Activated naive CD8-positive, alpha-beta T cell treated with anti-CD3 and anti-CD28 coated beads, Interleukin-2, amount 10 ng/mL, durations not matched to agents 7 days and 5 days (primary cell): ENCODE measurements at places on chromosomes 3 and 15. TPM values are rescaled to one million over a fixed set of nuclear protein-coding genes. Genes with fewer than 3 reads are reported as not detected.

GRCh38 chr3:9909221-9910013, 6.8 kb downstream of the IL17RE start:
- H3K27ac ChIP-seq: no peak overlapping the region
- DNase-seq: no peak
- H3K4me3 ChIP-seq: no peak overlapping the region
- H3K36me3 ChIP-seq: peaks cover 2% of the 10 kb centered on the region
- H3K4me1 ChIP-seq: peaks cover 12% of the 10 kb centered on the region

GRCh38 chr3:141643391-141643790, 94.7 kb upstream of the RNF7 start:
- H3K4me1 ChIP-seq: peaks cover 2% of the 10 kb centered on the region
- H3K27me3 ChIP-seq: peaks cover 5% of the 10 kb centered on the region
- H3K36me3 ChIP-seq: no peaks in the 10 kb centered on the region
- H3K4me3 ChIP-seq: no peak overlapping the region
- no peak for DNase-seq

GRCh38 chr15:82640672-82641071, 6.5 kb downstream of the CPEB1 start:
- peaks cover 64% of the 10 kb centered on the region for H3K27me3 ChIP-seq
- no peak for DNase-seq
- H3K4me1 ChIP-seq: no peaks in the 10 kb centered on the region
- H3K4me3 ChIP-seq: no peak overlapping the region

PRR20G gene
- total RNA-seq: not detected

HESX1 gene
- not detected for total RNA-seq

MYO9A gene
- total RNA-seq: 31.2 TPM
